ENCODE measurements at places on chromosomes 3 and 15.

GRCh38 chr15:33005582-33005981 lies 188.9 kb downstream of the FMN1 start:
- DNase-seq, result no peak

DNA sequence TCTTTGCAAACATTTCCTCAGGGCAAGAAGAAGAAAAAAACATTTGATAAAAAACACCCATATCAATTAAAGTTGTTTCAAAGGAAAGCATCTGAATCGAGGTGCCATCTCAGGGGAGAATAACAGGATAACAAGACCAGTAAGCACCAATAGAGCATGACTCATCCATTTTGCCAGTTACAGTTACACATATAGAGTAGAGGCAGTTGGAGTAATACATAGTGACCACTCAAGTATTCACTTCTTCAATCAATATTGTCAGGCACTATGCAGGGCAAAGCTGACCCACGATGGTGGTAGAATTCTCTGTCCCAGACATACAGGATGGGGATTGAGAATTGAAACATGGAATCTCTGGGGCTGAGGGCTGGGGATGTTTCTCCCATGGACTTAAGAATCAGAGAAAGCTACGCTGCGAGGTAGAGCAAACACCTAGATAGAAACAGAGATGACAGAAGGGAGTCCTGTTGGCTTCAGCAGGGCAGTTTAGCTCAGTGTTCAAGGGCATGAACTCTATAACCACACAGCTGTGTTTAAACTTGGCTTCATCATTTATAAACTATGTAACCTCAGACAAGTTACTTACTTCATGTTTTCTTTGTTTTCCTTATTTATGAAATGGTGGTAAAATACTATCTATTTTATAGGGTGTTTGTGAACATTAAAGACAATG lies 186.4 kb upstream of the NANOGP8 start:
- DNase-seq, result no peak

- DNase-seq, result no peak
Observed at GRCh38 chr3:12232785-12233300, 56.0 kb upstream of the PPARG start.

- DNase-seq, result no peak
Observed at GRCh38 chr15:77568973-77569728, 63.6 kb downstream of the LINGO1 start.

DNA sequence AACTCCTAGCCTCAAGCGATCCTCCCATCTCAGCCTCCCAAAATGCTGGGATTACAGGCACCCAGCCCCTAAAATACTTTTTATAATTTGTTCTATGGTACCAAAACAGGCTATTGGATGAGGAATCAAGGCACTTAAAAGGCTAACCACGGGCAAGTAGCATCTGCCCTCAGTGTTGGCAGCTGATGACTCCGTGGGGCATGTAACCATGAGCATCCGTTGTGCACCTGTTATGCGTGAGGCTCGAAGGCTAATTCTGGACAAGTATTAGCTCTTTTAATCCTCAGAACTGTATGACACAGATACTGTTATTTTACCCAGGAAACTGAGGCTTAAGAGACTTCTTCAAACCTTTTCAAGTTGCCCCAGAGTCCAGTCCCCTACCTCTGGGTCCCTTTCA lies 10.2 kb downstream of the WDR73 start:
- no peak for DNase-seq

DNA sequence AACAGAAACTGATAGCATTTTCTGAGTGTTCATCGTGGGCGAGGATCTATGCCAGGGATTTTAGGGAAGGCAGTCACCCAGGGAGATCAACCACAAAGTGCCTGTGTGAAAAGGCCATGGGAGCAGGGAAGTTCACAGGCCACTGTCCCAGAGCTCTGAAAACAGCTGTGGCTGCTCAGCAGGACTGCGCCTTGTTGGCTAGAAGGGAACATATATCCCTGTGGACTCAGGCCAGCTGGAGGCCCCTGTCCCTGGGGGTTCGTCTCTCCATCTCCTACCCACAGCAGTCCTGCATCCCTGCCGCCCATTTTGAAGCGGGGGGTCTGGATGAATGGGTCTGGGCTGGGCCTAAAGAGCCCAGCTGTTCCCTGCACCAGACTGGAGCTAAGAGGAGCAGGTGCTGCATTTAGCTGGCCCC lies 27.8 kb downstream of the PPCDC start:
- DNase-seq, result no peak

- no peak for DNase-seq
Observed at GRCh38 chr3:51942603-51943450, 664 bp downstream of the PARP3 start.

GRCh38 chr3:102180280-102180931 lies 254.4 kb upstream of the ZPLD1 start:
- DNase-seq, result no peak

- DNase-seq, result no peak
Observed at GRCh38 chr15:62847900-62848489, 194.6 kb upstream of the TPM1 start.

GRCh38 chr3:160695915-160696327 lies 19.0 kb downstream of the ARL14 start:
- no peak for DNase-seq

GRCh38 chr3:112519424-112520001 lies 20.2 kb upstream of the BTLA start:
- DNase-seq, result no peak

- no peak for DNase-seq
Observed at GRCh38 chr15:42992626-42993025, 72.0 kb upstream of the TTBK2 start.

DNA sequence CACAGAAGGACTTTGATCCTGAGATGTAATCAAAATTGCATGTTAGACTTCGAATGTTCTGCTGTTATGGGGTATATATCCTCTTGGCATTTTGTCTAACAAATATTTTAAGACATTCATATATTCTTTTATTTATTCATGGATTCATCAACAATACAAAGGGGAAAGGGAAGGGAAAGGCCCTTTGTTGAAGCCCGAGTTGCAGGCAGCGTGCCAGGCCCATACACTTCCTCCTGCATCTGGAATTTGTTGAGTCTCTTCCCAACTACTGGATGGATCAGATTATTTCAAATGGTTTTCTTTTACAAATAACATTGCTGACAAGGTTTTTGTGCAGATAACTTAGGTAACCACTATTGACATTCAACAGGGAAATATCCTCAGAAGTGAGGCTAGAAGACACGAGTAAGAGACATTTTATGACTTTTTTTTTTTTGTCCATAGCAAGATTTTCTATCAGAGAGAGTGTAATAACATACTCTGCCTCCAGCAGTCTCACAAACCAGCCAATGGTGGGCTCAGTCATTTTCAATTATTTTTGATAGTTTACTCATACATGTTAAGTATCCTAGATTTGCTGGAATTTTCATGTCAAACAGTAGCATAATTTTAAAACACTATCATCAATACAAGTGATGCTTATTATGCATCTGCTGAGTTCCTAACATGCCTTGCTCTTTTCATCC lies 94.3 kb downstream of the RPL39L start:
- DNase-seq, result no peak

- DNase-seq, result no peak
Observed at GRCh38 chr15:46946953-46947352, 770.4 kb upstream of the SEMA6D start.

GRCh38 chr3:38367779-38368178 lies 21.2 kb downstream of the XYLB start:
- no peak for DNase-seq

DNA sequence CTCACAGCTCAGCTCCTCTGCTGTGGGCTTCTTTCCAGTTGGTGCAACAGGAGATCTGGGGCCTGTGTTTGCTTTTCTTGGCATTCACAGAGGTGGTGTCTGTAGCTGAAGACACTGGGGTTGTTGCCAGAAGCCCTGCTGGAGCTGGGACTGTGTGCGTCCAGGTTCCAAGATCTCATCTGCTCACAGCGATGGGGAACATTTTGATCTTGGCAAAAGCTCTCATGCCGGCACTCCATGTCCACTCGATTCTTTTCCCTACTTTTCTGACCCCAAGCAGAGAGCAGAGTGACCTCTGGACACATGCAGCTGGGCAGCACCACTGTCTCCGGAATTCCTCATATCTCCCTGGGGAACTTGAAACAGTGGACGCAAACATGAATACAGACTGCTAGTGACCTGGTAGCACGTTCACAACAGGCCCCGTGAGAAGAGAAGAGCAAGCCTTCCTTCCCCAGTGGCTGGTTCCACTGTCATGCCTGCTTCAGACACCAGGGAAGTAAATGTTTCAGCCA lies 36.1 kb upstream of the MECOM start:
- DNase-seq, result no peak

- DNase-seq, result no peak
Observed at GRCh38 chr15:61879219-61879618, 181.0 kb downstream of the VPS13C start.

GRCh38 chr15:50049871-50050270 lies 69.2 kb downstream of the ATP8B4 start:
- DNase-seq, result no peak

- no peak for DNase-seq
Observed at GRCh38 chr3:23219117-23219516, 16.0 kb downstream of the UBE2E2 start.

GRCh38 chr3:57727106-57727505 lies 29.0 kb upstream of the SLMAP start:
- DNase-seq, result no peak

- no peak for DNase-seq
Observed at GRCh38 chr15:70815604-70816003, 38.4 kb downstream of the LARP6 start.

GRCh38 chr15:77455696-77456321 lies 35.1 kb downstream of the HMG20A start:
- no peak for DNase-seq

- no peak for DNase-seq
Observed at GRCh38 chr3:192515664-192516045, 211.7 kb downstream of the FGF12 start.

DNA sequence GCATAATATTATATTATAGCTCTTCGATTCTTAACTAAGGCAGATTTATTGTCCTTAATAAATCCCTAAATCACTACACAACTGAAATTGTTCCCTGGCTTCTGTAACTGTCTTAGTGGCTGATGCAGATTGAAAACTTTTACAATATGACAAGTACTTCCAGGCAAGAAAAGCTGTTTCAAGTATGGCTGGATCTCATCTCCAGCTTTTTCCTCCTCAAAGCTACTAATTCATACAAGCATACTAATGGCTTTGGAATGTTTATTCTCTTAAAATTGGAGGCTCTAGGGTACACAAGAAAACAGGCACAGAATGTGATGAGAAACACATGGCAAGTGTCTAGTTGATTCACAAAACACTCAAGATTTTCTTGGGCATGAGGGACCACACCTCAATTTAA lies 351.5 kb upstream of the ICE2 start:
- DNase-seq, result no peak

DNA sequence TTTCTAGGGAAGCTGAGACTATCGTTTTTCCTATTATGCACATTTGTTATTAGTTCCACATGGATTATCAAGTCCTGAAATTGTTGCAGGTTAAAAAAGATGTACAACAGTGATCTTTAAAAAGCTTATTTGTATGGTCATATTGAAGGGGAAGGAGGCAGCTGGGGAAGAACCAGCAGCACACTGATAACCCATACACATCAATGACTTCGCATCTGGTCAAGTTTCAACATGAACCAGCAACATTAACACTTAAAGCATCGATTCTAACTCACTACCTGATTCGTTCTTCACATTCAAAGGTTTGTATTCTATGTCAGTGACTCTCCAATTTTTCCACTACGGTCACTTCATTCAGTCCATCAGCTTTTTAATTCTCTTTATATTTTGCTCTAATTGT lies 56.4 kb downstream of the NCEH1 start:
- DNase-seq, result no peak

DNA sequence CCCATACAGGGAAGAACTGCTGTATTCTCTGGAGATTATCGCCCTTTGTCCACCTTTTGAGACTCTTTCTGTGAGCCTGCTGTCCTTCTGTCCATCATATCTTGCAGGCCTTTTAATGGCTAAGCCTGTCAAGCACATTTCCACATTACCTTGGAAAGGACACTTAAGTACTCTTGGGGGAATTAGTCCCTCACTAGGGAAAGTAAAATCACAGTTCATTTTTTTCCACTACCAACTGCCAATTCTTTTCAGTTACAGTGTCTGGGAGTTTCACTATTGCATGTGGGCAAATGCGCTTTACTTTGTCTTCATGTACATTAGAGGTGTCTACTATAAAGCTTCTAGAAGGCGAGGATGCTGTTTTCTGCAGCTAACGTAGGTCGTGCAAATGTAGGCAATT lies 242.1 kb downstream of the NSUN3 start:
- no peak for DNase-seq

All from stimulated activated CD4-positive, alpha-beta T cell treated with anti-CD3 and anti-CD28 coated beads, Interleukin-15, amount 100 ng/mL, for 1 hour (primary cell).